ENCODE measurements at places on chromosomes 2 and 18.

- DNase-seq = no peak
Observed at GRCh38 chr2:219350710-219351221, 18.2 kb upstream of the RESP18 start.

- no peak for DNase-seq
Observed at GRCh38 chr2:169815849-169816248, 8.9 kb downstream of the METTL5 start.

DNA sequence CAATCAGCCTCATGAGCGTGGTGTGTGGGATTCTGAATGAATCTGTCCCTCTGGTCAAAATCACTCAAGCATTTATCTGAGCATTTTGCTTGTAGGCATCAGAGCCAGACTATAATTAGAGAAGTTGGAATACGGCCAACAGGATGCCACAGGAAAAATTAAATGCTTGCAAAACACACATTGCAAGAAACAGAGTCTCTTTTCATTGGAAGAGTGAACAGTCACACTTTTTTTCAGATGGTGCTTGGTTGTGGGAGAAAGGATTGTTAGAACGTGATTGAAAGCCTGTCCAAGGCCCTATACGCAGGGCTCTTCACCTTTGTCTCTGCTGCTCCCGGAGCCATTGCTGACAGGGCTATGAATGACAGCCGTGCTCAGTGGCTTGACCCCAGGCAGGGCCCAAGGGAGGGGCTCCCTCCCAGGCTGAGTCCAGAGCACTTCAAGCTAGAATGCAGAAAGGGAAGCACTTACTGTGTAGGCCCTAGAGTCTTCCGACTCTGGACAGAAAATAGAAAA, 59.8 kb downstream of the SNTG2 start:
- DNase-seq = peak; percentile 48

GRCh38 chr2:30235859-30236535, 4.7 kb downstream of the LBH start:
- no peak for DNase-seq

DNA sequence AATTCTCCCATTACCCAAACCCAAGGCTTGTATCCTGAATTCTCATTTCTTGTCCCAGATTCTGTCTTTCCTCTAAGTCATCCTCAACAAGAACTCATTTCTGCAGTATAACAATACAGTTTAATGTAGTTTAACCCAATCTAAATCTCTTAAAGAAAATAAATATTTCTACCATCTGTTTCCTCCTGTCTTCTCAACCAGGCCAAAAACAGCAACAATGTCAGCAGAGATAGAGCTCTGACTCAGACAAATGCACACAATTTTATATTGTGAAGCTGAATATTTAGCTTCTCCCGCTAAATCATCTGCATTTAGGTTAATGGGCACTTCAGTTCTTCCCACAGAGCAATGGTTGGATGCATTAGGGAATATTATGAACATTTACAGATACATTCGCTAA, 35.7 kb upstream of the KYNU start:
- DNase-seq = no peak

- no peak for DNase-seq
Observed at GRCh38 chr2:163733956-163734355, 1.9 kb downstream of the FIGN start.

GRCh38 chr2:174752403-174753037, 11.8 kb downstream of the CHRNA1 start:
- DNase-seq = no peak

DNA sequence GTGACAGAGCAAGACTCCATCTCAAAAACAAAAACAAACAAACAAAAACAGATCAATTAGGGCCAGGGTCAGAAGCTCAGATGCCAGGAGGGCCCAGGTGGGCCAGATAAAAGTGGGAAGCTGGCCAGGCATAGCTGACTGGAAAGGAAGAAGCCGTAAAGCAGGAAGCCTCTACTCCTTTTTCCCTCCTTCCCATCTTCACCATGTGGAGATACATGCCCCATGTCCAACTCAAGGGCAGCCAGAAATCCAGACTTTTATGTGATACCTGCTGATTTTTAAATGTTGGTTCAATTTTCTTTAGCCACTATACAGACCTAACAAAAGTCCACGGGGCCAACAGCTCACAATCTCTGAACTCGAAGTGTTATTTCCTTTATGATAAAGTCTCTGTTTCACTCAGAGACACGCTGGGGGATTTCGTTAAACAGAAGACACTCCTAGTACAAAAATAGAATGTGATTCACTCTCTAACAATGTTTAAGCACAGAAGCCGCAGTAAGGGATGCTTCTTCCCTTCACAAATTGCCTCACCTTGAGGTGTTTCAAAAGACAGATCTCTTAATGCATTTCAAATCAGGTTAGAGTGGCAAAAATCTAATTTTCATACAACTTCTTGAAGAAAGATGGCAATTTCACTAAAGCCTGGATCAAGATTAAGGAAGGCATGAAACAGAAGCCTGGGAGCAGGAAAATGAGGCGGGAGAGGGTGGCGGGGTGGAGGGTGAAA, 14.0 kb downstream of the TMEM247 start:
- no peak for DNase-seq

GRCh38 chr2:108858894-108859293, 72.3 kb downstream of the CCDC138 start:
- DNase-seq = no peak

- DNase-seq = peak; percentile 59
Observed at GRCh38 chr2:27407798-27408491, 1.4 kb downstream of the PPM1G start.

DNA sequence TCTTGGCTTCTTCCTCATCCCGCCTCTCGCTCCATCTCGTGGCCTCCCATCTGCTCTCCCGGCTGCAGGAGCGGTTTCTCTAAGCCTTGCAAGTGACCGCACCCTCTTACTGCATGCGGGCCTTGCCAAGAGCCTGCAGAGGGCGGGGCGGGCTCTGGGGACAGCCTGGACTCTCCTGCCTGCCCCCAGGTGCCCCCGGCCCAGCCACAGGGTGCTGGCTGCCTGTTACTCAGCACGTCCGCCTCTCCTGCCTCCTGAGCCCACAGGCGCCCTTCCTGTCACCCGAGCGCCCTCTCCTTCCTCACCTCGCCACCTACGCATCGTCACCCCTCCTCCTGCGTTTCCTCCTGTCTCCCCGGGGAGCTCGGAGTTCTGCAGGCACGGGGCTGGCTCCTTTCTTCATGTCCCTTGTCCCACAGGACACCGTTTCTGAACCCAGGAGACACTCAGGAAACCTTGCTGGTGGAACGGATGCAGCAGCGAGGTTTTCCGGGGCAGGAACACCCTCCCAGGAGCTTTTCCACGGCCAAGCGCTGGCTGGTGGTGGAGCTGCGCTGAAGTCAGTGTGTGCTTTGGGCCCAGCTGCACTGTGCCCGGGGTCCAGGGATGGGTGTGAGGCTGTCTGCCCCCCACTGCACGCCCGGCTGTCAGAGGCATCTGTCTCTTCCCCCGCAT, 28.5 kb downstream of the HPCAL1 start:
- DNase-seq = peak; percentile 80
